ENCODE measurements at places on chromosomes 3 and 15.

DNA sequence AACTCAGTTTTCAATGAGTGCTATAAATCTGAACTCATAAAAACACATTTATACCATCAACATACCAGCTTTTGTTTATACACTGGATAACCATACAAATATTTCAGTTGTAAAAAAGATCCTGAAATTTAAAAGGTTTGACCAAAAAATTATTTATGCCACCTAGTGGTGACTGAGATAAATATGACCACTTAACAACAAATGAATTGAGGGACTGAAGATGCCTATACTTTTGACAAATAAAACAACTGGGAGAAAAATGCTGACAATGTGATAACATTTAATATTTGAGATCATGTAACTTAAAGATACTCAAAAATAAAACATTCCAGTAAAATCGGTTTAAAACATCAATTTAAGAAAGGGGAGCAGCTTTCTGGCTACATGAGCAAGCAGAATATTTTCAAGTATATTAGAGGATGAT, 30.4 kb downstream of the ATG3 start:
- no peak for DNase-seq

GRCh38 chr15:37973856-37974255, 39.4 kb downstream of the TMCO5A start:
- DNase-seq, result no peak

- no peak for DNase-seq
Measured at GRCh38 chr3:51620543-51620942, 50.5 kb upstream of the TEX264 start.

DNA sequence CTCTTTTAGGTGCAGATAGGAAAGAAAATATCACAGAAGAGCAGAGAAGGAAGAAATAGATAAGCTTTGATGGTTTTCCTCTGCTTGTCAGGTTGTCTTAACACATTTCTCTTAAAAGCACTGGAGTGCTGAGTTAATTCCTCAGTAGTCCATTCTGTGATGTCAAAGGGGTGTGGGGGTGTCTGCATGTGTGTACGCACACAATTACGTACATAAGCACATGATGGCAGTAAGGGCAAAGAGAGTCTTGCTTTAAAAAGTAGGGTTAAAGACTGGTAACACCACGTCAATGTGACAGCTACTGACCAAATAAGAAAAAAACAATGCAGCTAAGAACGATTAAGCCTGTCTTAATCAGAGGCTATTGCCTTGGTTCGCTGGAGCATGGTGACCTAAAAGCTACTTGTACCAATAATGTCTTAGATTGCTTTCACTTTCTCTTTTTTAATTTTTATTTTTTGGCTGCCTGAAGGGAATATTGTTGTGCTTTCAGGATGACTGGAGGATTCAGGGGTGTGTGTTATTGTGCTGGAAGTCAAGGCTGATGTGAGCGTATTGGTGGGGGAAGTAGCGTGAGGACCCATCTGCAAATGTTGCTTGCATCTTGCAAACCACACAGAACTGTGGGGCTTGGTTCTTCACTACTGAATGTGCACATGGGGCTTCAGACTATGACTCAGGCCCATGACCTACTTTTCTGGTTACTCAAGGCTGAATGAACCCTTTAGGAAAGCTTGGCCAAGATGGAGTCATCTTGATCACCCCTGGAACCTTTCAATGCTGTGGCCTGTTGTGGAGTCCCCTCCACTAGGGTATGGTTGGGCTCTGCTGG, 417.8 kb upstream of the TPM1 start:
- no peak for DNase-seq

DNA sequence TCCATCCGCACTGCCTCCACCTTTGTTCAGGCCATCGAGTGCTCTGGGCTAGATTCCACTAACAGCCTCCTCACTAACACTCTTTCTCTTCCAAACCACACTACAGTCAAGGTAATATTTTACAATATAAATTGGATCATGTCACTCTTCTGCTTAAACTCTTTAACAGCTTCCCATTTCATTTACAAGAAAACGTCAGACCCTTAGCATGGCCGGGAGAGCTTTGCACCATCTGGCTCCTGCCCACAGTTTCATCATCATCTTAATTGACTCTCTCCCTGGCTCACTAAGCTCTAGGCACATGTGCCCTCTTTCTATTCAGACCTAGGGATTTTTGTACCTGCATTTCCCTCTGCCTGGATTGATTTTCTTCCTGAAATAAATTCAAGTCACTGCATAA, 354.7 kb downstream of the FGF12 start:
- no peak for DNase-seq

DNA sequence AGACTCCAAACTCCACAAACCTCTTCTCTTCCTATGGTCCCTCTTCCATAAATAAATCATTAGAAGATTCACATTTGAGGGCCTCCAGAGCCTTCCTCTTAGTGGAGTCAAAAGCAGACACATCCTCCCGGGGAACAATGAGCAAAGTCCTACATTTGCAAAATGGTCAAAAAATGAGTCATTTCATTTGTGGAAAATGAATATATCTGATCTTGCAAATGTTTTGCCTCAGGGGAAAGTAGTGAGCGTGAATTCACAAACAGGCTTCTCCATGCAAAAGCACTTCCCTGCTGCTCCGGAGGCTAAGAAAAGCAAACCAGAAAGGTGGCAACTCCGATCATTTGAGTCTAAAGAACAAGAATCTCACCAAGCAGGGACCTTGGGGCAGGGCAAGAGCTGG, 86.7 kb upstream of the IQSEC1 start:
- DNase-seq, result no peak

GRCh38 chr3:57893668-57894067, 114.6 kb upstream of the FLNB start:
- DNase-seq, result no peak

- DNase-seq, result peak; percentile 32
Measured at GRCh38 chr15:99566157-99566897, 543 bp downstream of the MEF2A start.

- DNase-seq, result no peak
Measured at GRCh38 chr15:91126080-91126479, 26.0 kb downstream of the SV2B start.

GRCh38 chr3:119333773-119334509, 39.8 kb downstream of the ARHGAP31 start:
- no peak for DNase-seq

DNA sequence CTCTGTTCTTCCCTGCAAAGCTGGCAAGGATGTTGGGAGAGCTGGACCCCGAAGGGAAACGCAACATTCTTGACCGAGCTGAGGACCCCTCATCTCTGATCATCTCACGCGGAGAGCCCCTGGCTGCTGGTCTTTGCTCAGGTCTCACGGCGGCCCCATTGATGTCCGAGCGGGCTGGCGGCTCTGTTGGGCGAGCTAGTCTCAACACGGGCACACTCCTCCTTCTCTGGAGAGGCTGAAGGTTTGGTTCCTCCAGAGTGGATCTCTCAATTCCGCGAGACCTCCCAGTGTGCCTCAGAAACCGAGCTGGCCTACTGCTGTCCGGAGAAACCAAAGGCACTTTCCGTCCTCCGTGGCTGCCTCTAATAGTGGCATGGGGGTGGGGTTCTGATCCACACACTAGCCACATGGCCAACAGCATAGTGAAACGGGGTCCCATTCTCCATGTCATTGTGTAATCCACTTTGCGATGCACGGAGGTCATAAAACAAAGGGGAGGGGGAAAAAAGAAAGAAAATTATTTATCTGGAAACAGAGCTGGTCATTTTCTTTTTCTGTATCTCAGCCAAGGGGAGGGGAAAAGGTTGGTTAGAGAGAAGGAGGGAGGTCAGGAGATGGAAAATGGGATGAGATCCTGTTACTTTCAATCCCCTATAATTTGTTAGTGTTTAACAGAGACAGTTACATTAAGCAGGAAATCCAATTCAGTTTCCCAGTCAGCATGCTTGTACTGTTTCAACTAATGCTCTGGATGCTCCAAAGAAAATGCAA, 1.3 kb downstream of the CCDC80 start:
- no peak for DNase-seq

DNA sequence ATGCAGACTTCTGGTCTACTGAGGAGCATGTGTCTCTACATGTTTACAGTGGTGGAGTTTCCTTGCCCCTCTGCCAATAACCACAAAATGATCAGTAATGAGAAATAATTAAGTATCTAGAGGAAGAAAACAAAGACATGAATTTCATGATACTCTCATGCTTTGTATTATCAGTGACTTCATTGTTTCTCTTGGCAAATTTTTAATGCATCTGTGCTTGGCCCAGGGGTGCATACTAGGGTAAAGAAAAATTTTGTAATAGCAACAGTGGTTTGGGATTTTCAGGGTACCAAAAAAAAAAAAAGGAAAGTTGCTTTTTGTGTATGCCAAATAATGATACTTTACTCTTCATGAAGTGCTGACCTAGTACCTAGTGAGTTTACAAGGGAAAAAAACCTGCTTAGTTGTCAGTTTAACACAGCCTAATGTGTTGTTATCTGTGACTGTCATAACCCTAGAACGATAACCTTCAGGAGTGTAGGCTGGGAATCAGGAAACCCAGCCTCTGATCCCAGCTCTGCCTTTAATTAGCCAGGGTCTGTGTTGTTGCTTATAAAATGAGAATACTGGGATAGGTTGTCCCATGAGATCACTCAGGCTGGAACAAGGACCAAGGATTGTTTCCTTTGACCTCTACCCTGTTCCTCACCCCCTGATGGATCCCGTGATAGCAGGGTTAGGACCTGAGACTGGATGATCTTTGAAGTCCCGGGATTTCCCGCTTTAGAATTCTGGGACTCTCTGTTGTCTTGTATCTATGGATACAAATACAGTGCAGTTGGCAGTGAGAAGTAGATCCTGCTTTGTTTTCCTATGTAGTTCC, 117.5 kb downstream of the CMSS1 start:
- DNase-seq, result no peak

GRCh38 chr15:85534031-85534430, 153.6 kb downstream of the AKAP13 start:
- DNase-seq, result no peak

GRCh38 chr15:61768131-61768530, 292.1 kb downstream of the VPS13C start:
- no peak for DNase-seq

DNA sequence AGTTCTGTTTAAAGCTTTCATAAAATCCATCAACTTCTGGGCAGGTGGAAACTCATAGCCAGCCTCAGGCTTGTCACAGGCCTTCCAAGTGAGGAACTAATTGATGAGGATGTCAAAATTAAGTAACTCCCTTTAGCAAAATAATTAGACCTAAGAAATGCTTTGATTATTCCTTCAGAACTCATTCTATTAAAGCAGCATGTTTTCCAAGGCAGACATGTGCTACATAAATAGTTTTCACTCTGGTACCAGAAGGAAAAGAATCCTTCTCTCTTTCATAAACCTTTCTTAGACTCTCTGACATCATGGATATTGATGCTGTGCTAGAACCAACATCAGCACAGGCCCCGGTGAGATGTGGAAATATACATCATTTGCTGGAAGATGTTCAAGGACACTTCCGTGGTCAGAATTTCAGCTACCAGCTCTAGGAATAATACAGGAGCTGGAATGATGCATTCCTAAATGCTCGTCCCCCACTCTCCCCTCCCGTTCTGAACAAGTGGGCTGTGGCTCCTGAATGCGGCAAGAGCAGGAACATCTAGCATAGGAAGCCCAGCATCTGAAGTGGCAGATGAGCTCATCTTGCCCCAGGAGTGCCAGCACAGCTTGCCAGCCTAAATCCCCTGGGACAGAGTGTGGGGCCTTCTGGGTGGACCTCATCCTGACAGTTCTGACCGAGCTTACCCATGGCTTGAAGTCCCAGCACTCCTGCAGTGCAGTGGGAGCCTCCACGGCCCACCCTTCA, 82.4 kb downstream of the WWTR1 start:
- no peak for DNase-seq

GRCh38 chr3:112074006-112074405, 12.2 kb upstream of the C3orf52 start:
- DNase-seq, result no peak

GRCh38 chr3:81666502-81667121, 94.8 kb downstream of the GBE1 start:
- no peak for DNase-seq

DNA sequence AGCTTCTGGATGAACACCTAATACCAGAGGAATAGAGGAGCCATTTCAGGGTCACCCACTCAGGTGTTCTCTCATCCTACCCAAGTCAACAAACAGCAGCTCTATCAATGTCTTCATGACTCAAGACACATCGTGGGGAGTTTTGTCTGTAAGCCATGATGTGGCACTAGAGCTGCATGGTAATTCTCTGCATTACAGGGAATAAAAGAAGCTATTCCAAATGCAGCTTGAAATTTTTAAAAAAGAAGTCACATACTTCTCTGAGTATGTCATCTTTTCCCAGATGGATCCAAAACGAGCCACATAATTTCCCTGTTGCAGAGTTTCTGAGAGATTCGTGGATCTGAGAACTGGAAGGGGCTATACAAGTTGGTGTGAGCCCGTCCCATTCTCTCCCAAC, 6.1 kb upstream of the THSD4 start:
- DNase-seq, result no peak

DNA sequence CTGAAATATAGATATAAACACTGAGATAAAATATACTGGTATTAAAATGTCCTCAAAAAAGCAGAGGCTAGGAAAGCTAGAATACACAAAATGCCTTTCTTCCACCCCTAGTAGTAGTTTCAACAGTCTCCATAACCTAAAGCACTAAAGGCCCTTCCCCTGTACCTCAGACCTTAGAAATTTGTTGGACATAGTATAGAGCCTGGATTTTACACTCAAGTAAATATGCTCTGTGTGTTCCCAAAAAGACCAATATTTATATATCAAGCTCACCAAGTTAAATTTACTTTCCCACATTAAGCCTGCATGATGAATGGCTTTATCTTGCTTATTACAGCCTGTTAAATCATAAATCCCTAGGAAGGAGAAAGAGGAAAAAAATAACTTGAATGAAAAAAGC, 378.7 kb upstream of the AZI2 start:
- DNase-seq, result no peak

DNA sequence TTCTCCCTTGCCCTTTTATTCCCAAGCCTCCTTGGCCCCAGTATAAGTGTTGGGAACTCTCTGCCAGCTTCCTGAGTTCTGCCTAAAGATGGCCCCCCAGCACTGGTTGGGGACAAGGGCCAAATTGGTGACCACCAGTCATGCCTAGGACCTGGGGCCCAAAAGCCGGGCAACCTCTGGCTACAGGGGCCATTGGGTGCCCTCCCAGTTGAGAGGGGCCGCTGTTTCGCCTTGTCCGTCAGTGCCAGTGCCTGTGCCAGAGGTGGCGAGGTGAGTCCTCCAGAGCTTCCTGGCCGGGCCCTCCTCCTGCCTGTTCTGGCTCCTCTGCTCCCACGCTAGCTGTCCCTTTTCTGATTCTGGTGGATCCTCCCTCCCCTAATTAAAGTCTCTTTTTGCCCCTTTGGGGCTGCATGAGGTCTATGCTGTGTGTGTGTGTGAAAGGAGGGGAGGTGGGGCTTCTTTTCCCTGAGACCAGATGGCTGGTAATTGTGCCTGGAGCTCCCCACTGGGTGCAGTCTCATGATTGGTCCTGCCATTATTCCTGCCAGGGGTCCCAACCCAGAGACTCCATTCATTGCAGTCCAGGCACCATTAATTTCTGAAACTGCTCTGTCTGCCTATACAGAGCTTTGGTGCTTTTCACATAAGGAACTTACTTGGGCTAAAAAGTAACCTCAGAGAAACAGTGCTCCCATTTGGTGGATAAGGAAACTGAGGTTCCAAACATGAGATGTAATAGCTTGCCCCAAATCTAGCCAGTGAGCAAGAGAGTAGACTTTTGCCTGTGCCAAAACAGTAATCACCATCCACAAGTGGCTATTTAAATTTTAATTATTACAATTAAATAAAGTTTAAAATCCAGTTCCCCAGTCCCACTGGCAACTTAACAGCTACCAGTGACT, 3.1 kb upstream of the TTLL3 start:
- DNase-seq, result no peak

Measured in T-helper 17 cell (primary cell).